Chondrocyte (in vitro differentiated cells): ENCODE measurements at places on chromosomes 1 and 21. TPM values are rescaled to one million over a fixed set of nuclear protein-coding genes. Genes with fewer than 3 reads are reported as not detected.

CFAP126 gene
- not detected in 3 replicates for total RNA-seq

ATG4C gene
- total RNA-seq: 7.1 to 11.1 TPM (median 8.6 TPM) in 3 replicates

CXADR gene
- 0.08 to 0.75 TPM (median 0.17 TPM) in 3 replicates for total RNA-seq

MROH9 gene
- total RNA-seq: 0.41 TPM in 1 of 3 replicates, not detected in the others

AVPR1B gene
- not detected in 3 replicates for total RNA-seq

- no peaks in the 10 kb centered on the region for H3K4me1 ChIP-seq
- no peak overlapping the region for H3K27ac ChIP-seq
- no peaks in the 10 kb centered on the region for H3K27me3 ChIP-seq
- H3K36me3 ChIP-seq: no peaks in the 10 kb centered on the region
- no peak for DNase-seq
These were observed 27.1 kb downstream of the SAMSN1 start for GRCh38 chr21:14519000-14519399.

- H3K27ac ChIP-seq: no peak overlapping the region
- no peak for DNase-seq
- no peaks in the 10 kb centered on the region for H3K4me1 ChIP-seq
- no peak overlapping the region for H3K4me3 ChIP-seq
- H3K36me3 ChIP-seq: no peaks in the 10 kb centered on the region
- peaks cover 20% of the 10 kb centered on the region for H3K27me3 ChIP-seq
These were observed 170.4 kb downstream of the ACTL8 start for GRCh38 chr1:17925290-17926237.

DNA sequence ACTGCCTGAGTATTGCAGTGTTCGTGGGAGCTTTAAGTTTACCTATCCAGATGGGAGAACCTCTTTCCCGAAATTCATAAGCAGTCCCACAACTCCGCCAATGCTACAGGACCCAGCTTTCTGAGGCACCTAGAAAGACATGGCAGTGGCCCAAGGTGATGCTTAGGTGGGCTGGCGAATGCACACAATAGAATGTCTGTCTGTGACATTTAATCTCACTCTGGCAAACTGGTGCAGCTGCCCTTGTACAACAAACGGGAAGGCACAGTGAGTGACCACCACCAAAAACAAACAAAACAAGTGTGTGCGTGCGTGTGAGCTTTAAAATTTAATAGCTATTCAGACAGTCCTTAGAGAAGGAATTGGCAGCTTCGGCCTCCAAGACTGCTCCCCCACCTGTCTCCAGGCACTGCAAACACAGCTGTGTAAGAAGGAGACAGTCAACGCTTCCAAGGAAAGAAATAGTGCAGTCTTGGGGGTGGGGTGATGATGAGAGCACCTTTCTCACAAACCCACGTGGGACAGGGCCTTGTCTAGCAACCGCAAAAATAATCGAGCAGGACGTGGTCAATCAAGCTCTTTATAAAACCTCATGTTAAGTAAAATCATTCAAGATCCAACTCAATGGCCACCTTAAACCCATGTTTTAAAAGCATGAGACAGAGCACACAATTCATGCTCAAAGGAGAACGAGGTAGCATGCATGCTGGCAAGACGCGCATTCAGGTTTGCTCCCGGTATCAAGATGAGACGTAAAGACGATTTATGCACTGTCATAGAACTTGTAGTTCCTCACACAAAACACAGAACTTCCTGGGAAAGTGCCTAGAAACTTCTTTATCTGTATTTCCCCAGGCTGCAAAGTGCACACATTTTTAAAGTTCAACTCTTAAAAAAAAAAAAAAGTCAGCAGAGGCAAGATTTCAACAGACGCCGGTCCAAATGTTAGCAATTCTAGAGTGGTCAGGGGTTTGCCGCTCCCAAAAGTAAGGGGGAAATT is 84.1 kb downstream of the TM2D1 start:
- no peak overlapping the region for H3K27ac ChIP-seq
- H3K36me3 ChIP-seq: no peaks in the 10 kb centered on the region
- H3K27me3 ChIP-seq: no peaks in the 10 kb centered on the region
- DNase-seq: no peak
- peaks cover 31% of the 10 kb centered on the region for H3K4me1 ChIP-seq
- H3K4me3 ChIP-seq: no peak overlapping the region

DNA sequence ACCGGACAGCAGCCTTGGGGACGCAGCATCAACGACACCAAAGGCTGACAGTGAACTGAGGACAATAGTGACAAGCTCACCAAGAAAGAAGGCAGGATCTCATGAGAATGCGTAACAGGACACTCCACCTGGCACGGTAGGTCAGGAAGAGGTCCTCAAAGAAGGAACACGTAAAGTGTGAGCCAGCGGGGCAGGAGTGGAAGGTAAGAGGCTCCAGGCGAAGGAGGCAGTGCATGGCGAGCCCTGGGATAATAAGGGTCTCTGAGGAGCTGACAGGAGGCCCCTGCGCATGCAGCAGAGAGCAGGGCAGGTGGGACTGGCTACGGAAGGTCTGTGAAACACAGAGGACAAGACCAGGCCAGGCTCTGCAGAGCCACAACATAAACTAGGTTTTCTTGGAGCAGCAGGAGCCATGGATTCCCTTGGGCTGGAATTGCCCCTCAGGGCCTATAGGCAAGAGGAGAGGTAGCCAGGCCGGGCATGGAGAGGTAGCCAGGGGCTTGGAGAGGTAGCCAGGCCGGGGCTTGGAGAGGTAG is 8.2 kb downstream of the LSS start:
- H3K27ac ChIP-seq: no peak overlapping the region
- H3K36me3 ChIP-seq: peaks cover 18% of the 10 kb centered on the region
- peaks cover 13% of the 10 kb centered on the region for H3K4me1 ChIP-seq
- no peaks in the 10 kb centered on the region for H3K27me3 ChIP-seq

DNA sequence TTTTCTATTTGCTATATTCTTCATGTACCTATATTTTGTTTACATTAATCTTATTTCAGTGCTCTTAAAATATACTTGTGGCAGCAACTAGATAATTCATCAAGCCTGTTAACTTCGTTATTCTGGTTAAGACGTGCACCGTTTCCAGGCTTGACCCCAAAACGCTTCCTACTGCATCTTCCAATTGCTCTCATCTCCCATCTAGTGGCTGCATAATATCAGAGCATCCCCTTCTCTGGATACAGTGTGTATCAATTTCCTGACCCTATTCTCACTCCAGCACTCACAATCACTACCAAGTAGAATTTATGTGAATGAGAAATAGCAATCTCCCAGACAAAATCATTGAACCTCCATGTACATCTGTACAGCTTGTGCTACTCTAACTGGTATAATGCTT is 1280.3 kb upstream of the B3GALT2 start:
- no peaks in the 10 kb centered on the region for H3K27me3 ChIP-seq
- H3K36me3 ChIP-seq: no peaks in the 10 kb centered on the region
- H3K27ac ChIP-seq: no peak overlapping the region
- H3K4me1 ChIP-seq: no peaks in the 10 kb centered on the region

DNA sequence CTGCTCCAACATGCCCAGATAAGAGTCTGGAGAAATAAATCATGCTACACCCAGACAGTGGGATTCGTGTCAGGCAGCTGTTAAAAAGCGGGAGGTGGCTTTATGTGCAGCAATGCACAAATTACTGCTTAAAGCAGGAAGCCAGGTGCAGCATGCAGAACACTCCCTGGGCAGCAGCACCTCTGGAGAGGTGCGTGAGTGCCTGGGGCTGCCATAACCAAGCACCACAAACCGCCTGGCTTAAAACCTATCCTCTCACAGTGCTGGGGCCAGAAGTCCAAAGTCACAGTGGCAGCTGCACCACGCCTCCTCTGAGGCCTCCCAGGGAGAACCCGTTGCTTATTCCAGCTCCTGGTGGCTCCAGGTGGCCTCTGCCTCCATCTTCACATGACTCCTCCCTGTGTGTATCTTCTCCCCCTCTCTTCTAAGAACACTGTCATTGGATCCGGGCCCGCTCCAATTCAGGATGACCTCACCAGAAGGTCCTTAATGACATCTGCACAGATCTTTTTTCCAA is 115.6 kb downstream of the SIK1 start:
- H3K36me3 ChIP-seq: no peaks in the 10 kb centered on the region
- peaks cover 48% of the 10 kb centered on the region for H3K4me1 ChIP-seq
- DNase-seq: no peak
- no peak overlapping the region for H3K27ac ChIP-seq

DNA sequence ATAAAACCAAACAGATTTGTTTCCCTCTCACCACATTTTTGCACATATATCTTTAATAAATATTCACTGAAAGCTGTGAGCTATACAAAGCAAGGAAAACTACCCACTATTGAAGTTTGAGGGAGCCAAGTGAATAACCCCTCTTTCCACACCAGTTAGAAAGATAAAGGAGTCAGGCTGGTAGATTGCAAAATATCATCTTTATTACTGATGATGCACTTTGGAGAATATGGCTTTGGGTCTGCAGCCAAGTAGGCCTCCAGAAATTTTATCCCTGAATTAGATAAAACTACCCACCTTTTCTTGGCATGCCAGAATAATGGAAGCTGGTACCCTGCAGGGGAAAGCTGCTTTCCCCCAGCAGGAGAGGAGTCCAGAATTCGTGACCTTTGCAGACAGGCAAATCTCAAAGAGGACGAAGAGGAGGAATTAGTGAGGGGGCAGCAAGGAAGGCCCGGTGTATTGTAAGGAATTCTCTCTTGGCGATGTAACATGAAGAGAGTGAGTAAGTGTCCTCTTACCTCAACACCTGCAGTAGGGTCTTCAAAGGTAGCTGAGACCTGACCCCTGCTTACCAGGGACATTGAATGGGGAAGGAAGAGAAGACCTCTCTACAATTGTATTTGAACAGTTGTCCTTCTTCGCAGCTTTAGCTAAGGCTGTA is 84.7 kb downstream of the LRRC8D start:
- DNase-seq: no peak
- no peaks in the 10 kb centered on the region for H3K36me3 ChIP-seq
- no peak overlapping the region for H3K4me3 ChIP-seq
- no peak overlapping the region for H3K27ac ChIP-seq
- peaks cover 65% of the 10 kb centered on the region for H3K4me1 ChIP-seq
